ENCODE measurements at places on chromosomes 11 and 22. TPM values are rescaled to one million over a fixed set of nuclear protein-coding genes. Genes with fewer than 3 reads are reported as not detected.

The OR51B5 gene
- not detected for total RNA-seq

The AASDHPPT gene
- total RNA-seq = 32.4 TPM

The ROM1 gene
- 4.6 TPM for total RNA-seq

The OR52N4 gene
- not detected for total RNA-seq

The MRGPRX4 gene
- total RNA-seq = not detected

The IGLL1 gene
- not detected for total RNA-seq

The C1QTNF5 gene
- total RNA-seq = not detected

The SRPRA gene
- 63.2 TPM for total RNA-seq

The TMA7B gene
- total RNA-seq = not detected

The XRRA1 gene
- total RNA-seq = 4.5 TPM

The OR4D5 gene
- not detected for total RNA-seq

The KCNE3 gene
- total RNA-seq = not detected

The DERL3 gene
- 0.40 TPM for total RNA-seq

The DDX10 gene
- total RNA-seq = 57.4 TPM

The TEX54 gene
- not detected for total RNA-seq

The VSIG10L2 gene
- total RNA-seq = not detected

The CRYBB3 gene
- total RNA-seq = not detected

The P2RY2 gene
- total RNA-seq = 9.5 TPM

The KDM4E gene
- not detected for total RNA-seq

The MCAM gene
- total RNA-seq = 9.5 TPM

The RAPSN gene
- 0.06 TPM for total RNA-seq

The SPI1 gene
- total RNA-seq = not detected

The RASSF10 gene
- 10.3 TPM for total RNA-seq

The AQP11 gene
- total RNA-seq = 2.3 TPM

The NXPE1 gene
- total RNA-seq = not detected

The KRTAP5-1 gene
- total RNA-seq = not detected

The FOLR3 gene
- not detected for total RNA-seq

The MMP3 gene
- total RNA-seq = 0.24 TPM

The MS4A14 gene
- not detected for total RNA-seq

The MYOD1 gene
- not detected for total RNA-seq

The TSSK2 gene
- not detected for total RNA-seq

The NXPE2 gene
- total RNA-seq = not detected

The SPDYC gene
- not detected for total RNA-seq

The OR51E2 gene
- total RNA-seq = 0.14 TPM

The PLAAT4 gene
- total RNA-seq = 1.7 TPM

The OR9I1 gene
- not detected for total RNA-seq

The C1QTNF4 gene
- total RNA-seq = 0.08 TPM

The SAA4 gene
- not detected for total RNA-seq

All from A549 treated with CpdA at 1 μM for 4 hours (cell line).